IMR-90 (cell line): ENCODE measurements at places on chromosomes 13 and 19. TPM values are rescaled to one million over a fixed set of nuclear protein-coding genes. Genes with fewer than 3 reads are reported as not detected.

DNA sequence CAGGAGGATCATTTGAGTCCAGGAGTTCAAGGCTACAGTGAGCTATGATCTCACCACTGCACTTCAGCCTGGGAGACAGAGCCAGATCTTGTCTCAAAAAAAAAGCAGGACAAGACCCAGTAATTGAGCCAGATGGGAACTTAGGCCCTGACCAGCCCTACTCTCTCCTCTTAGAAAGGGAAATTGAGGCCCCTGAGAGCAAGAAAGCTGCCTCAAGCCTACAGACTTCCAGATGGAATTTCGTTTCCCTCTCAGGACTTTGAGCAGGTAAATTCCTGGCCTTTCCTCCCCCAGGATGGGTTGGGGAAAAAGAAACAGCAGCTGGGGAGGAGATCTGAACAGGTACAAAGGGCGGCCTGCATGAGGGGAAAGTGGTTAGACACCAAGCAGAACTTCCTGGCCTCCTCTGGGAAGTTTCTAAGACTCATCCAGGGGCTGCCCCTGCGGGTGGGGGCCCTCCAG, 3.6 kb upstream of the BCL3 start:
- no peak overlapping the region for H3K4me3 ChIP-seq
- peaks cover 30% of the 10 kb centered on the region for H3K4me1 ChIP-seq
- peaks cover 2% of the 10 kb centered on the region; the same call in 1 of the 2 replicates for H3K36me3 ChIP-seq
- DNase-seq = no peak
- peak overlapping the region; percentile 31 for H3K27ac ChIP-seq

ATP13A1 gene
- 13.3 and 15.8 TPM in 2 replicates for total RNA-seq

DNA sequence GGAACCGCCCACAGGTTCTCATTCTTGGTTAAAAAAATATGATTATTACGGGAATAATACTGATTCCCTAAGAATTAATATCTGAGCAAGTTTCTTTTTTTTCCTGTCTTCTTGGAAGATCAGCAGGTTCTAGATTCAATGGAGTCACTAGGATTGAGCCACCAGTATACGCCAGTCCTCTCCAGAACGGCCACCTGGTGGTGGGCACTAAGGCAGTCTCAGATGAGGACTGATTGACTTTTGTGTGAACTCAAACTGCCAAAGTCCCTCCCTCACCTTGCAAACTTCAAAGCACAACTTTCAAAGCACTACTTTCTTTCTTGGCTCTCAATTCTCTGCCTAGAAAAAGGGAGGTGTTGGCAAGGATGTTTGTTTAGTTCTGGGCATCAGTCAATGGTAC, 33.3 kb upstream of the ALOX5AP start:
- H3K4me1 ChIP-seq = peaks cover 19% of the 10 kb centered on the region
- H3K36me3 ChIP-seq = no peaks in the 10 kb centered on the region
- H3K4me3 ChIP-seq = no peak overlapping the region
- no peak for DNase-seq

- peak; percentile 8 for DNase-seq
- H3K4me1 ChIP-seq = peaks cover 3% of the 10 kb centered on the region
- no peaks in the 10 kb centered on the region for H3K36me3 ChIP-seq
- no peak overlapping the region for H3K27ac ChIP-seq
Observed at GRCh38 chr19:43624933-43625332, 5.5 kb upstream of the ZNF428 start.

SBK2 gene
- not detected in 2 replicates for total RNA-seq

RNF17 gene
- total RNA-seq = 0.18 and 0.28 TPM in 2 replicates

SYCN gene
- not detected in 2 replicates for total RNA-seq

GNG8 gene
- not detected in 2 replicates for total RNA-seq

GRCh38 chr13:32134241-32135055, 102.9 kb downstream of the FRY start:
- peaks cover 2% of the 10 kb centered on the region; the same call in 1 of the 2 replicates for H3K36me3 ChIP-seq
- H3K27ac ChIP-seq = 0 out of 2 replicates have a peak overlapping the region, but pooled peaks have one; percentile 21
- peaks cover 12% of the 10 kb centered on the region for H3K4me1 ChIP-seq
- DNase-seq = peak; percentile 73
- no peaks in the 10 kb centered on the region for H3K27me3 ChIP-seq
- no peak overlapping the region for H3K4me3 ChIP-seq

- no peaks in the 10 kb centered on the region for H3K4me1 ChIP-seq
- H3K4me3 ChIP-seq = no peak overlapping the region
- DNase-seq = no peak
- H3K27ac ChIP-seq = no peak overlapping the region
Observed at GRCh38 chr19:33629826-33630375, 8.1 kb downstream of the CHST8 start.

- H3K4me3 ChIP-seq = no peak overlapping the region
- no peak overlapping the region for H3K27ac ChIP-seq
- no peak for DNase-seq
- H3K4me1 ChIP-seq = peaks cover 7% of the 10 kb centered on the region
Observed at GRCh38 chr13:30443957-30444404, 21.7 kb downstream of the UBE2L5 start.

GPR12 gene
- total RNA-seq = not detected in 2 replicates

- H3K4me1 ChIP-seq = no peaks in the 10 kb centered on the region
- peaks cover 8% of the 10 kb centered on the region; the same call in 1 of the 2 replicates for H3K27me3 ChIP-seq
- H3K4me3 ChIP-seq = no peak overlapping the region
- no peak for DNase-seq
- H3K36me3 ChIP-seq = no peaks in the 10 kb centered on the region
- no peak overlapping the region for H3K27ac ChIP-seq
Observed at GRCh38 chr19:5386841-5387240, 46.2 kb upstream of the PTPRS start.

DNA sequence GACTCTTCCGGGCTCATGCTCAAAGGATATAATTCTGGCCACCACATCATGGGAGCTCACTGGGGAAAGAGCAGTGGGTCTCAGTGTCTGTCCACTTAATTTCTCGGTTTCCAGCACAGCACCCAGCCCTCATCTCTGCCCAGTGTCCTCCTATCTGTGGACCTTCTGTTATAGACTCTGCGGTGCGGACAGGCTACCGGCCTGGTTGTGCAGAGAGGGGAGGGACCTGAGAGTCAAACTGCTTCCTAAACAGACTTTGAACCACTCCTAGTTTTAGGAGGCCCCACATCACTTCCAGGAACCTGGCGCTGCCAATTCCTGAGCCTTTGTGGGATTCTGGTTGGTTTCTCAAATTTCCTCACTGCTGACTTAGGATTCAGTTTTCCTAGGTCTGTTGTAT, 59.8 kb upstream of the MED4 start:
- no peak overlapping the region for H3K27ac ChIP-seq
- no peaks in the 10 kb centered on the region for H3K27me3 ChIP-seq
- H3K36me3 ChIP-seq = no peaks in the 10 kb centered on the region

SPART gene
- 86.4 and 110 TPM in 2 replicates for total RNA-seq

GRCh38 chr13:77300176-77301037, 26.5 kb downstream of the MYCBP2 start:
- H3K4me1 ChIP-seq = peaks cover 4% of the 10 kb centered on the region
- no peaks in the 10 kb centered on the region for H3K27me3 ChIP-seq
- H3K36me3 ChIP-seq = no peaks in the 10 kb centered on the region
- H3K27ac ChIP-seq = peak overlapping the region; percentile 97
- DNase-seq = peak; percentile 86

- DNase-seq = no peak
- no peaks in the 10 kb centered on the region for H3K36me3 ChIP-seq
- no peak overlapping the region for H3K4me3 ChIP-seq
- H3K4me1 ChIP-seq = peaks cover 10% of the 10 kb centered on the region
- H3K27ac ChIP-seq = no peak overlapping the region
Observed at GRCh38 chr13:113921763-113922162, 52.1 kb downstream of the C13orf46 start.

DNA sequence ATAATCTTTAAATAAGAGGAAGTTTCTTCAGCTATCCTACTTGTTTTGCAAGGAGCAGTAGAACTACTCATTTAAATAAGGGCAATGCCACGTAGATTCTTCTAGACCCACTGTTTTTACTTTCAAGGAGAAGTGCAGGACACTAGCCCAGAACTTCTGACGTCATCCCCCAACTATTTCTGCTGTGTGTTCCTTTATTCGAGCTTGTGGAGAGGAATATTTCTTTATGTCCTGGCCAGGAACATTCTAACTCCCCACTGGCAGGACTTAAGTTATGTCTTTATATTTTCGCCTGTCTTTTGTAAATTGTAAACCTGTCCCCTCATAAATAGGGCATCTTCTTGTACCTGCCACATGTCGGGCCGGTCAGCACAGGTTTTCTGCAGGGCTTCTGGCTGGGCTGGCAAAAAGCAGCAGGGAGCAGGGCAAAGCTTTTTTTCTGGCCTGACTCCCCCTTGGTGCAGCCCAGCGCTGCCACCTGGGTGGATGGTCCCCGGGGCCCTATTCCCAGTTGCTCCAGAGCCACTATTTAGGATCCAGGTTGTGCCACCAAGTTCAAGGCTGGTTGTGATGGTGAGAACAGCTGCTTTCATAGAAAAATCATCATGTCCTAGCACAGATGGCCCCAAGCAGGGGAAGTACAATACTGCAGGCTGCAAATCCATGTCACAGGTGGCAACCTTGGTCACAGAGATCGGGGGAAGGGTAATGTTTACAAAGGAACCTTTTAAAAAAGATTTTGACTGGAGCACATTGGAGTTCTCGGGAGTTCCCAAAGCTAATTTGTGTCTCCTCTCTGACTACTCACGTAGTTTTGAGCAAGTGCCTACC, 1.8 kb downstream of the MBNL2 start:
- DNase-seq = peak; percentile 96
- peaks cover 14% of the 10 kb centered on the region for H3K4me1 ChIP-seq
- peak overlapping the region; percentile 95 for H3K27ac ChIP-seq
- no peaks in the 10 kb centered on the region for H3K27me3 ChIP-seq
- H3K36me3 ChIP-seq = peaks cover 2% of the 10 kb centered on the region; the same call in 1 of the 2 replicates

- H3K36me3 ChIP-seq = no peaks in the 10 kb centered on the region
- peaks cover 15% of the 10 kb centered on the region for H3K4me1 ChIP-seq
- peak; percentile 44 for DNase-seq
- H3K27me3 ChIP-seq = no peaks in the 10 kb centered on the region
Observed at GRCh38 chr13:100213576-100213975, 124.7 kb downstream of the PCCA start.

GRCh38 chr13:43580280-43580679, 206.5 kb downstream of the ENOX1 start:
- no peak for DNase-seq
- no peak overlapping the region for H3K4me3 ChIP-seq

DNA sequence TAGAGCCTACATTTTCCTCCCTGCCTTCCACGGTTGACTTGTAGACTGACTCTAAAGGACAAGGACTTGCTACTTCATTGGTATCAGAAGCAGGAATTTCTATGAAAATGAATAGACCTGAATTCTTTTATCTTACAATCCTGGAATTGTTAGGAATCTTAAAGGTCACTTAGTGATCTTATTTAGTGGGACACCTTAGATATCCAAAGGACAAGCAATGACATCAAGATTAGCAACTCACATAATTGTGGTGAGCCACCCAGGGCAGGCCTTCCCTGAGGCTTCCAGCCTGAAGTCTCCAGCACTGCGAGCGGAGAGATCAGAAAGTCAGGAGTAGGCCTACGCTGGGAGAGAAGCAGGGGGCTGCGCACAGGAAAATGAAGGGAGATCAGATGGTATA, 37.8 kb downstream of the KLF5 start:
- no peak overlapping the region for H3K4me3 ChIP-seq
- H3K27ac ChIP-seq = no peak overlapping the region
- H3K27me3 ChIP-seq = no peaks in the 10 kb centered on the region

MEF2B gene
- total RNA-seq = under 0.01 and 0.18 TPM in 2 replicates

DNA sequence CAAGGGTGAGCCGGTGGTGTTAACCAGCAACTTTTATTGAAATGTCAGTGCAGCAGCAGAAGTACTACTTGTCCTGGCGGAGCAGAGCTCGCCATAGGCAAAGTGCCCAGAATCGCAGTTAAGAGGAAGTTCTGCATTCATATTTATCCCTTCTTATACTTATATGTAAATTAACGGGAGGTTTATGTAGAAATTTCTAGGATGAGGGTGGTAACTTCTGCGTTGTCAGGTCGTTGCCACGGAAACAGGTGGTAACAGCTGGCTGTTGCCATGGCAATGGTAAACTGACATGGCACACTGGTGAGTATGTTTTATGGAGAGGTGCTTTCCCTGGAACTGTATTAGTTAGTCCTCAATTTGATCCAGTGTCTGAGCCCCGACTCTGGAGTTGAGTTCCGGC, 2494.9 kb upstream of the PCDH20 start:
- H3K4me3 ChIP-seq = no peak overlapping the region
- H3K36me3 ChIP-seq = no peaks in the 10 kb centered on the region
- no peaks in the 10 kb centered on the region for H3K27me3 ChIP-seq
- no peaks in the 10 kb centered on the region for H3K4me1 ChIP-seq
- DNase-seq = peak; percentile 7

- H3K4me3 ChIP-seq = no peak overlapping the region
- no peaks in the 10 kb centered on the region for H3K4me1 ChIP-seq
- H3K27ac ChIP-seq = no peak overlapping the region
- DNase-seq = no peak
- no peaks in the 10 kb centered on the region for H3K27me3 ChIP-seq
- H3K36me3 ChIP-seq = no peaks in the 10 kb centered on the region
Observed at GRCh38 chr13:53953183-53953582, 924.6 kb downstream of the OLFM4 start.

DNA sequence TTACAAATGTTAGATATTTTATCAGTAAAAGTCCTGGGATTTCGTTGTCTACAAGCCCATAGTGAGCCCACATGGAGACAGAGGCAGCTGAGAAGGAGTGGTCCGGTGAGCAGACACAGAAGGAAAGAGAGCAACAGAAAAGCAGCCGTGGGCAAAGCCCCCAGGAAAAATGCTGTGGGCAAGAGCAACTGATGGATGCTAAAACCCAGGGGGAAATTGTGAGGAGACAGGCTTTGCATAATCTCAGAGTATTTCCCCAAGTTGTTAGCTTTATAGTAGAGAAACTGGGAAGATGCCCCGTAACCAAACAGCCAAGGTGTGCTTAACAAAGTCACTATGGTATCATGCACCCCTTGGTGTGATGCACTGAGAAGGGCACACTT, 35.1 kb downstream of the GJA3 start:
- peaks cover 7% of the 10 kb centered on the region for H3K4me1 ChIP-seq
- H3K27me3 ChIP-seq = peaks cover 3% of the 10 kb centered on the region; the same call in 1 of the 2 replicates
- H3K27ac ChIP-seq = no peak overlapping the region

LGI4 gene
- total RNA-seq = not detected in 2 replicates

DNA sequence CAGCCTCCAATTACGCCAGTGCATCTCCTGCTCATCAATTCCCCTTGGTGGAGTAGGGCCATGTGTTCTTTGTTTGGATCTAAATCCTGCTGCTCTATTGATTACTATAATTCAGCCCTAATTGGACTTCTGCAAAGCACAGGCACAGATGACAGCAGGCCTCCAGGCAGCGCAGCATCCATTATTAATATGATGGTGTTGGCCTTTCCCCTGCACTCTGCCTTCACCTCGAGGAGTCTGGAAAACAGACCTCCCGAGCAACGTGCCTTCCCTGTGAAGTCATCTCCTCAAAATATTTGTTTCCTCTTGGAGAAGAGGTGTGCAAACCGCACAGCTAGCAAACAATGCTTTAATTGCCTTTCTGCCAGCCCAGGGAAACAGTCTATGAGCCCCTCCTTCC, 92.5 kb downstream of the UQCRFS1 start:
- no peaks in the 10 kb centered on the region for H3K36me3 ChIP-seq
- H3K27ac ChIP-seq = no peak overlapping the region
- no peaks in the 10 kb centered on the region for H3K4me1 ChIP-seq
- no peaks in the 10 kb centered on the region for H3K27me3 ChIP-seq
- DNase-seq = no peak

- no peak for DNase-seq
- peak overlapping the region; percentile 88 for H3K27ac ChIP-seq
- H3K4me1 ChIP-seq = peaks cover 27% of the 10 kb centered on the region
- H3K36me3 ChIP-seq = no peaks in the 10 kb centered on the region
- H3K27me3 ChIP-seq = no peaks in the 10 kb centered on the region
Observed at GRCh38 chr13:30882026-30882850, 23.8 kb upstream of the MEDAG start.

GRCh38 chr13:81393721-81394120, 1052.8 kb upstream of the SPRY2 start:
- H3K4me3 ChIP-seq = no peak overlapping the region
- H3K27ac ChIP-seq = no peak overlapping the region
- no peaks in the 10 kb centered on the region for H3K36me3 ChIP-seq
- no peaks in the 10 kb centered on the region for H3K27me3 ChIP-seq
- no peak for DNase-seq

SIRT6 gene
- total RNA-seq = 3.9 and 6.1 TPM in 2 replicates

PTGIR gene
- 0.54 and 0.56 TPM in 2 replicates for total RNA-seq
